ENCODE measurements at places on chromosomes 5 and 9. TPM values are rescaled to one million over a fixed set of nuclear protein-coding genes. Genes with fewer than 3 reads are reported as not detected.
A peak's percentile ranks its signal among the peaks of the same experiment; 100 is the strongest.

DNA sequence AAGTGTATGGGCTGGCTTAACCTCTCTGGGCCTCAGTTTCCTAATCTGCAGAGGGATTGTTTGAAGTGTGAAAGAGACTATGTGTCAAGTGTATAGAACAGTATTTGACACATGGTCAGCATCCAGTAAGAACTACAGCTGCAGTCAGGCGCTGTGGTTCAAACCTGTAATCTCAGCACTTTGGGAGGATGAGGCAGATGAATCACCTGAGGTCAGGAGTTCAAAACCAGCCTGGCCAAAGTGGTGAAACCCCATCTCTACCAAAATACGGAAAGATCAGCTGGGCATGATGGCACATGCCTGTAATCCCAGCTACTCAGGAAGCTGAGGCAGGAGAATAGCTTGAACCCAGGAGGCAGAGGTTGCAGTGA is 31.9 kb upstream of the STING1 start:
- H3K27ac ChIP-seq = no peak overlapping the region
- peaks cover 11% of the 10 kb centered on the region for H3K4me1 ChIP-seq
- H3K36me3 ChIP-seq = no peaks in the 10 kb centered on the region
- DNase-seq = no peak
- H3K27me3 ChIP-seq = no peaks in the 10 kb centered on the region

DNA sequence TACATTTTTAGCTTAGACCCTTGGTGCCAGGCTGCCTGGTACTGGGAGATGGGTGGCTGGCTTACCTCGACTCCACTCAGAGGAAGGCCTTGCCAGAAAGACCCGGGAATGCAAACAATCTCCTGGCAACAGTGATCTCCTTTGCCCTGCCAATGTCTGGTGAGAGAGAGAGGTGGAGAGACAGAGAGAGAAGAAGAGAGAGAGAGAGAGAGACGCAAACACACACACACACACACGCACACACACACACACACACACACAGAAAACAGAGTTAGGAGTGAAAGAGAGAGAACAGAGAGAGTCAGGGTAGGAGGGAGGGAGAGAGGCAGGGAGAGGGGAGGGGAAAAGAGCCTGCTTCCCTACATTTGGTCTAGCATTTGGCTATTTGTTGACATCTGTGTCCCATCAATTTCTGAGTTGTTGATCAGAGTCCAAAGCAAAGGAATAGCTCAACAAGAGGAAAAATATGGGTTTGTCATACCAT is 181.6 kb upstream of the MAP1B start:
- no peak overlapping the region for H3K4me3 ChIP-seq
- peak overlapping the region; percentile 76 for H3K27ac ChIP-seq
- H3K36me3 ChIP-seq = no peaks in the 10 kb centered on the region
- H3K4me1 ChIP-seq = peaks cover 20% of the 10 kb centered on the region

Gene TRAF1
- total RNA-seq = 6.7 TPM

Gene PDE8B
- 279 TPM for total RNA-seq

DNA sequence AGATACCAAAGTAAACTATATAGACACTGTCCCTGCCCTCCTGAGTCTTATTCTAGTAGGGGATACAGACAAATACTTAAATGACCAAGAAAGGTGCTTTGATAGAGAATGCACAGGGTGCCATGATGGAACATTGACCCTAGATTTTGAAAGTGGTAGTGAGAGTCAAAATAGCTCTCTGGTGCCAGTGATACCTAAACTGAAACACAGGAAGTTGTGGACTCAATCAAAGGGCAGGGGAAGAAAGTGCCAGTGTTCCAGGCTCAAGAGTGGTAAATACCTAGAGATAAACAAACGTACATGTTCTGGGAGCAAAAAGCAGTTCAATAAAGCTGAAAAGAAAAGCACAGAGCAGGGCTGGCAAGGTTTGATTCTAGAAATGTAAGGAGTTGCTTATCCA is 267.6 kb downstream of the ISL1 start:
- no peaks in the 10 kb centered on the region for H3K36me3 ChIP-seq
- H3K27me3 ChIP-seq = no peaks in the 10 kb centered on the region
- peaks cover 29% of the 10 kb centered on the region for H3K4me1 ChIP-seq
- DNase-seq = no peak

DNA sequence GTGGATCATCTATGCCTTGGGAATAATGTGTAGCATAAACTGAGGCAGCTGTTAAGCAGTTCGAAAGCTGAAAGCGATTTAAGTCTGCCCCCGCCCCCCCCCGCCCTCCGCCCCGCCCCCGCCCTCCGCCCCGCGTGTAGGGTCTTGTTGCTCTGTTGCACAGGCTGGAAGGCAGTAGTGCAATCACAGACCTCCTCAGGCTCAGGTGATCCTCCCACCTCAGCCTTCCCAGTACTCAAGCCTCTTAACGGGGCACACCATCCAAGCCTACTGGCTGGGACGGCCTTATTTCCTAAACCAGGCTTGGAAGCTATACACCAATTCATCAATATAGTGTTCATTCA is 945 bp downstream of the ANKDD1B start:
- H3K27me3 ChIP-seq = no peaks in the 10 kb centered on the region
- no peak overlapping the region for H3K4me3 ChIP-seq
- peak overlapping the region; percentile 58 for H3K27ac ChIP-seq
- H3K4me1 ChIP-seq = peaks cover 9% of the 10 kb centered on the region

Gene PCDHGA8
- total RNA-seq = 2.9 TPM

Gene CCDC192
- total RNA-seq = not detected

Gene SLC31A2
- total RNA-seq = 27.5 TPM

Gene SPATA31E1
- under 0.01 TPM for total RNA-seq

GRCh38 chr5:139768807-139769465 is 26.7 kb upstream of the PSD2 start:
- DNase-seq = no peak
- H3K4me3 ChIP-seq = no peak overlapping the region
- H3K27me3 ChIP-seq = no peaks in the 10 kb centered on the region
- peaks cover 3% of the 10 kb centered on the region for H3K4me1 ChIP-seq

GRCh38 chr9:16134351-16134750 is 581.5 kb downstream of the CCDC171 start:
- no peak for DNase-seq
- no peaks in the 10 kb centered on the region for H3K27me3 ChIP-seq
- H3K4me1 ChIP-seq = peaks cover 6% of the 10 kb centered on the region
